ENCODE measurements at places on chromosomes 7 and 10.

- no peak for DNase-seq
Observed at GRCh38 chr7:40793132-40793531, 658.3 kb downstream of the SUGCT start.

GRCh38 chr7:100157069-100157333 is 1.5 kb downstream of the TRAPPC14 start:
- DNase-seq, result no peak

DNA sequence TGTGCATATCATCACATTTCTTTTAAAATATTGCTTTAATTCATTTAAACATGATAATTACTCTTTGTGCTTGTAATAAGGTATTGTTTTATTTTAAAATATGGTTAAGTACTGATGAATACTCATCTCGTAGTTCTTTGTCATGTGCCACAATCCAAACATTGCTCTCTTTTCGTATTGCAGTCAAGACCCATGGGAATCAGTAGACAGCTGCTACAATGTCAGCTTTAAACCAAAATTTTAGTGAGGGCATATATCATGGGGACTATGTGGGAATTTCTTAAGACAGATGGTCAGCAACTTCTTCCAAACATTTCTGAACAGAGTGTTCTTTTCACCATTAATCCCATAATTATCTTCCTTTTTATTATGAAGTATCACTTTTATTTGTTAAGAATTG is 77.2 kb upstream of the FZD1 start:
- DNase-seq, result no peak

GRCh38 chr7:55520426-55521140 is 51.7 kb downstream of the VOPP1 start:
- DNase-seq, result no peak

- DNase-seq, result no peak
Observed at GRCh38 chr7:69817841-69818635, 219.8 kb downstream of the AUTS2 start.

All from thyroid gland (tissue), 4 donors.